ENCODE measurements at places on chromosomes 2 and 18. TPM values are rescaled to one million over a fixed set of nuclear protein-coding genes. Genes with fewer than 3 reads are reported as not detected.

DNA sequence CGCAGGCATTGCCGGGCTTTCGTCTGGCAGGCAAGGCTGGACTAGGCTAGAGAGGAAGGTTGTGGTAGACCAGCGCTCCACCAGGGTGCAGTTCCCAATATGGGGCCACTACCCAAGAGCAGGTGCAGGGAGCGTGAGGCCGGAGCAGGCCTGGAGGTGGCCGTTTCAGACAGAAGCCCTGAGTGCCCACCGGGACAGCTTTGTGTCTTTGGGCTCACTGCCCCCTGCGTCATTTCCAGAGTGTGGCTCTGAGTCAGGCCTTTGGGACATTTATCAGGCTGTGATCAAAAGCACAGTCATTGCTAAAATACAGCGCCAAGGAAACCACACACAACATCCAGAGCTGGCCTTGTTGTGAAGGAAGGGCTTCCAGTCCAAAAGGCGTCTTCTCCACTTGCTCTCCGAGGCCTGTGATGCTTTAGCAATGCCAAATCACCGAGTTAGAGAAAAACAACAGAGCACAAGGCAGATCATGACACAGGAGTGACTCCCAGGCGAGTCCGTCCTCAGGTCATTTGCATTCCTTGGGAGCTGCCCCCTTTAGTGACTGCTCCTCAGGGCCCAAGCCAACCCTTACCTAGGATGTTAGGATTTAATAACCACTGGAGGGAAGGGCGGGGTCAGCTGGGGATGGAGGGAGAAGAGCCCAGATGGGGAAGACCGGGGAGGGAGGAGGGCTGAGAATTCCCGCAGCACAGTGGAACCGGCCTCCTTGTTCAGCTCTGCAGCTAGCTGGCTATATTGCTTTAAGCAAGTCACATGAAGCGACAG lies 42.3 kb downstream of the RFX8 start:
- DNase-seq = no peak

- DNase-seq = no peak
These were observed 70.9 kb downstream of the MAP3K20 start for GRCh38 chr2:173146590-173146989.

DNA sequence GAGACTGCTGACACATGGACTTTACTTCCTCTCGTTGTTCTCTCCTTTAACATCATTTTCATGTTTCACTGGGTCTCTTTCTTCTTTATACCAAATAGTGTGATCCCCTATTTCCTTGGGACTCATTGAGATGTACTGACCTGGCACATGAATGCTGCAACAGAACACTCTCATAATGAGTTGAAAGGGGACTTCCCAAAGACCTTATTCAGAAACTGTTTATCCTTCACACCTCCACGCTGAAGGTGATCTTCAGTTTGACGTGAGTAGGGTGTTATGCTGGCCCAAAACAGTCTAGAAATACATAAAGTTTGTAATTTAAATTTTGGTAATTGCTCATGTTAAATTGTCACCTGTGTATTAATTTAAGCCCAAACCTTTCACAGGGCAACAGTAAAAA lies 1096.8 kb upstream of the GYPC start:
- DNase-seq = no peak

DNA sequence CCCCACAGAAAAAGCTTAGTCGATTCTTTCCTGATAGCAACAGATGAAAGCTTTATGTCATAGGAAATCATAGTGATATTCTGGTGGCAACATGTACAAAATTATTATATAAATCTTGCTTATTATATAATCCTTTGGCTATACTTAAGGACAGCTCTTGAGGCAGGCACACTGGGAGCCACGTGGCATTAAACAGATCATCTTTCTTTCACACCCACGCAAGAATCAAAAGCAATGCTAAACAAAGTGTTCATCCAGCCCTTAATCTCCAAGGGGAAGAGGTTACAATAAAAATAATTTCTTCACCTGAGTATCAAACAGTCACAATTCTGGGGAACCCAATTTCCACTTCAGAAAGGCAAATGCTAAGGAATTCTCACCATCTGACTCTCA lies 57.8 kb downstream of the CYB5A start:
- DNase-seq = no peak

- DNase-seq = no peak
These were observed 15.6 kb upstream of the SCN3A start for GRCh38 chr2:165219481-165219880.

GRCh38 chr18:59032308-59032707 lies 107.4 kb upstream of the SEC11C start:
- no peak for DNase-seq

- no peak for DNase-seq
These were observed 30.1 kb downstream of the KCTD18 start for GRCh38 chr2:200479692-200480265.

- DNase-seq = no peak
These were observed 115.3 kb upstream of the STPG4 start for GRCh38 chr2:47270421-47270820.

- DNase-seq = no peak
These were observed 2.8 kb upstream of the GRHL1 start for GRCh38 chr2:9948721-9949120.

GRCh38 chr2:132721938-132722337 lies 51.9 kb upstream of the LYPD1 start:
- no peak for DNase-seq

DNA sequence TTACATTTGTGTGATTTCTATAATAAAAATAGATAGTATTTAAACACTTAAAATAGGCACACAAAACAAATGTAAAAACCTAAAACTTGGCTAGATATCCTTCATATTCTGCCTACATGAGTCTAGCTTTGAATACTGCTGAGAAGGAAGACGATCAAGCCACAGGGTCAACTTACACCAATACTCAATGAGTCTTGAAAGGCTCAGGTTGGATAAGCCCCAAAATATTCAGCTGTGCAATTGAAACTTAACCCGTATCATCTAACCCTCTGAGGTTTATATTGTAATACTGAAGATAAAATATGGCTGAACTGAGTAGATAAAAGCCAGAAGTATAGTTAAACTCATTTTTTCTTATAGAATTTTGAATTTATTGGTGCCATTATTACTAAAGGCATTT lies 313.0 kb upstream of the NRXN1 start:
- no peak for DNase-seq

DNA sequence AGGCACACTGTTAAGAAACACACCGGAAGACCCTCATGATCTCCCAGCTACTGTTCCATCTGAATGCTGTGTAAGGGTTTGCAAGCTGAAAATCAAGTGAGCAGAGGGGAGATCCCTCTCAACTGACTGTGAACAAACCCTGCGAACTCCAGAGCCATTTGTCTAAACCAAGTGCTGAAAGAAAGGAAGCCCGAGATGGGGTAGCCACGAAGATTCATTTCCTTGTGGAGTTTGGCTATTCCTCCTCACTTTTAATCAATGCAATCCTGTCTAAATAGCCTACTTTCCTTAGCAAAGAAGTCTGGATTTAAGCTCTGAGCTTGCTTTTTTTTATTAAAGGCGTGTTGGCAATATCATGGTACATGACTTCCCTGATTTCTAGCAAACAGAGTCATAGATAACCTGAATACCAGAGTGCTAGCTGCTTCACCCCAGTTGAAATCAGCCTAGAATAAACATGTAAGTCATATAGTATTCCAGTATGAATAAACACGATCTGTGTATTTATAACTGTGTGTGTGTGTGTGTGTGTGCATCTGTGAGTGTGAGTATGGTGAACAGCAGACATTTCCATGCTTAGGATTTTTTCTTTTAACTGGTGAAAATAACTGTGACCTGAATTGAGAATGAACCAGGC lies 365.2 kb downstream of the ZNF521 start:
- DNase-seq = no peak

DNA sequence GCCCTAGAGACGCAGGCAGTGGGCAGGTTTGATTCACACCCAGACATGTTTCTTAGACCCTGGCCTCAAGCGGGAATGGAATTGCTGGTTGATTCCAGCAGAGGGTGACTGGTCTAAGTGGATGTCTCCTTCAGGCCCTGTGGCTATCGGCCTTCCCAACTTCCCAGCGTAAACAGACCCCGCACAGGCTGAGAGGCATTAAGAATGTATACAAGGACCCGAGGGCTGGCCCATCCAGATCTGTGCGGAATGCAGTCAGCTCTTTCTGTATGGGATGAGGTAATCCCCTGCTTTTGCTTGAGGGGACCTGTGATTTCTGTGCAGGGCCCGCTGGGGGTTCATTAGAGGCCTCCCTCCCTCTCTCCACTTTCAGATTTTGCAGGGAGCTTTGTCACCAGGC lies 6.5 kb downstream of the ACKR3 start:
- DNase-seq = no peak

DNA sequence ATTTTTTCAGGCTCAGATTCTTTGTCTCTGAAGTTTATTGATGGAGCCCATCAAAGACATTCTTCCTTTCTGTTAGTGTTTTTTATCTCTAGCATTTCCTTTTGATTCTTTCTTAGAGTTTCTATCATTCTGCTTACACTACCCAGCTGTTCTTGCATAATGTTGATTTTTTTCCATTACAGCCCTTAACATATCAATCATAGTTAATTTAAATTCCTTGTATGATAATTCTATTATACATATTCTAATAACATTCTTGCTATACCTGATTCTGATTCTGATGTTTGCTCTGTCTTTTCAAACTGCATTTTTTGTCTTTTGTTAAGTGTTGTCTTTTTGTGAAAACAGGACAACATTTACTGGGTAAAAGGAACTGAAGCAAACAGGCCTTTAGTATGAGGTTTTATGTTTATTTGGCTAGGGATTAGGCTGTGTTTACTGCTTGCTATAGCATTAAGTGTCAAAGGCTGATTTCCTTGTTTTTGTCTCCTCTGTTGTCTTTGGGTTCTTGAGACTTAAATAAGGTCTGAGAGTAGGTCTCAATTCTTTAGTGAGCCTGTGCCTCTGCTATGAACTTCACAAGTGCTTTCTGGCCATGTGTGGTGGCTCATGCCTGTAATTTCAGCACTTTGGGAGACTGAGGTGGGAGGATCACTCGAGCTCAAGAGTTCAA lies 8.0 kb upstream of the STAM2 start:
- DNase-seq = no peak

GRCh38 chr2:163735685-163736432 lies at the start of gene FIGN:
Gene FIGN (minus strand): TSS chr2:163736008. CDS start chr2:163734927, 1,081 bp downstream.
- DNase-seq = peak; percentile 89

The MAP2 gene
- total RNA-seq = 3.4 TPM

The ABCG5 gene
- total RNA-seq = not detected

The CAD gene
- total RNA-seq = 8.5 TPM

The DAPL1 gene
- total RNA-seq = not detected

The KIAA2012 gene
- not detected for total RNA-seq

The DAW1 gene
- not detected for total RNA-seq

The C2orf74 gene
- total RNA-seq = 28.0 TPM

All from left ventricle myocardium superior (tissue), 1 donor.